ENCODE measurements at places on chromosomes 2 and 18.
A peak's percentile ranks its signal among the peaks of the same experiment; 100 is the strongest.

DNA sequence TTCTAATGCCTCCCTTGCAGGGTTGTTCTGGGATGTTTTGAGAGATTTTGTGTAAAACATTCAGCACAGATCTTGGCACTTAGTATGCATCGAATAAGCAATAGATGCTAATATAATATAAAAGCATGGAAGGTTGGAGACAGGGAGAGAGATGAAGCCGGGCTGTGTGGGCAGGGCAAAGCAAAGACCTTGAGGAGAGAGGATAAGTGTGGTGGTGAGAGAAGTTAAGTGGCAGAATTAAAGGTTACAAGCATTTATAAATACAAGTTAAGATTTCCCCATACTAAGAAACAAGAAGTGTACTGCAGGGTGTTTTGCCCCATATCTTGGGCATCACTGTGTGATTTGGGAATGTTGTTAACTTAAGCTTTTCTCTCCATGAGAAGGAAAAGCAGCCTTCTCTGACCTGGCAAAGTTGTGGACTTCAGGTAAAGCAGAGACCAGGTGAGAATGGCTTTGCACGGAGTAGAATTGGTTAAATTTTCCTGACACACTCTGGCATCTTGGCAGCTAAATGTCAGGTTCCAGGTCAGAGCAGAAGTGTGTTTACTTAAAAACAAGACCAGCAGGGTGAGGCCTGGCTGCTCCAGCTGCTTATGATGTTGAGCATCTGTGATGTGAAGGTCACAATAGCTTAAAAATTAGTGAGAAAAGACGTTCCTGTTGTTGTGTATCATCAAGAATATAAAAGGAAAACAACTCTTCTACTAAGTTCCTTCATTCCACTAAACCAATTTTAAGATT is 288.5 kb upstream of the HNMT start:
- DNase-seq: no peak

GRCh38 chr2:3212984-3213383 is 164.6 kb downstream of the EIPR1 start:
- no peak for DNase-seq

DNA sequence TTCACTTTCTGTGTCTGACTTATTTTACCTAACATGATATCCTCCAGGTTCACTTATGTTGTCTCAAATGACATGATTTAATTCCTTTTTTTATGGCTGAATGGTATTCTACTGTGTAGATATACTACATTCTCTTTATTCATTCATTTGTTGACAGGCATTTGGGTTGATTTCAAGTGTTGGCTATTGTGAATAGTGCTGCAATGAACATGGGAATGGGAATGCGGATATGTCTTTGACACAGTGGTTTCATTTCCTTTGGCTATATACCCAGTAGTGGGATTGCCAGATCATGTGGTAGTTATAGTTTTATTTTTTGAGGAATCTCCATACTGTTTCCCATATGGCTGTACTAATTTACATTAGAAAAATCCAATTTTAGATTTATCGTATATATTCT is 195.4 kb upstream of the KLHL14 start:
- no peak for DNase-seq

DNA sequence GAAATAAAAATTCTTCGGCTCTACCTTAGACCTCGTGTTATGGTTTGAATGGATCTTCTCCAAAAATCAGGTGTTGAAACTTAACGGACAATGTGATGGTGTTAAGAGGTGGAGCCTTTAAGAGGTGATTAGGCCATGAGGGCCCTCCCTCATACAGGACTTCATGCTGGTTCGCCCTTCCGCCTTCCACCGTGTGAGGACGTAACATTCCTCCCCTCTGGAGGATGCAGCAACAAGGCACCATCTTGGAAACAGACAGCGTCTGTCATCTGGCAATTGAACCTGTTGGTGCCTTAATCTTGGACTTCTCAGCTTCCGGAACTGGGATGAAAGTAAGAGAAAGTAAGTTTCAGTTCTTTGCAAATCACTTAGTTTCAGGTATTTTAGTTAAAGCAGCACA is 126.3 kb upstream of the SPRED2 start:
- no peak for DNase-seq

DNA sequence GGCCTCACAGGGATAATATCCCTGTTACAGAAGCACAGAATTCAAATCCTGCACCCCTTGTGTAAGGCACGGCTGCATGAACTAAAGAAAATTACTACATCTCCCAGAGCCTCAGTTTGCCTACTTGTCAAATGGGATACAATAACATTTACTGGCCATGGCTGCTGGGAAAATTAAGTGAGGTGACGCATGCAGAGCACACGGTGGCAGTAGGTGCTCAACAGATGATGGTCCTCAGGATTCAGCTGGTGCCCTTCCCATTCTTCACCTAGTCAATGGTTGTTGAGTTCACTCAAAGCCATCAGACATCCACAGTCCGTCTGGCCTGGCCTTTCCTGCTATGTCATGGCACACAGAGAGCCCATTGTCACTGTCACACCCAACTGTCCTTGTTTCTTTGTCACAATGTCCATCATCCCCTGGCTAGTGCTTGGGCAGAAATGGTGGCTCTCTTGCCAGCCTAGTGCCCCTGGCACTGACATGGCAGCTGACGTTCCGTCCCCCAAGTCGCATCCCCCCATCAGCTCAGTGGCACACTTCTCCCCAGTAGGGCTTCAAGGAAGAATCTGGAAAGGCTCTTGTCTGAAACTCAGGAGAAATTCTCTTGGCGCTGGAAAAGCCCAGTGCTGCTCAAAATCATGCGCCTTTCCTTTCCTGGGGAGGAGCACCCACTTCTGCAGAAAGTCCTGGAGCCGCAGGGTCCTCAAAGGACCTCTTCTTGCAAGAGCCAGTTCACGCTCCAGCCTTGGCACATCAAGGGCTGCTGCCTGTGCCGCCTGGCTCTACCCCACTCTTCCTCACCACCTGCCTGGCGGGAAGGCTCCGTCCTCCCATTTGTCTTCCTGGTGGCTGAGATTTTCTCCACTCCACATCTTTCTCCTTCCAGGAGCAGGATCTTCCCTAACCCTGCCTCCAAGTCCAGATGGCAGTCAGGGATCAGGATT is 55.9 kb upstream of the SLC66A3 start:
- DNase-seq: no peak

DNA sequence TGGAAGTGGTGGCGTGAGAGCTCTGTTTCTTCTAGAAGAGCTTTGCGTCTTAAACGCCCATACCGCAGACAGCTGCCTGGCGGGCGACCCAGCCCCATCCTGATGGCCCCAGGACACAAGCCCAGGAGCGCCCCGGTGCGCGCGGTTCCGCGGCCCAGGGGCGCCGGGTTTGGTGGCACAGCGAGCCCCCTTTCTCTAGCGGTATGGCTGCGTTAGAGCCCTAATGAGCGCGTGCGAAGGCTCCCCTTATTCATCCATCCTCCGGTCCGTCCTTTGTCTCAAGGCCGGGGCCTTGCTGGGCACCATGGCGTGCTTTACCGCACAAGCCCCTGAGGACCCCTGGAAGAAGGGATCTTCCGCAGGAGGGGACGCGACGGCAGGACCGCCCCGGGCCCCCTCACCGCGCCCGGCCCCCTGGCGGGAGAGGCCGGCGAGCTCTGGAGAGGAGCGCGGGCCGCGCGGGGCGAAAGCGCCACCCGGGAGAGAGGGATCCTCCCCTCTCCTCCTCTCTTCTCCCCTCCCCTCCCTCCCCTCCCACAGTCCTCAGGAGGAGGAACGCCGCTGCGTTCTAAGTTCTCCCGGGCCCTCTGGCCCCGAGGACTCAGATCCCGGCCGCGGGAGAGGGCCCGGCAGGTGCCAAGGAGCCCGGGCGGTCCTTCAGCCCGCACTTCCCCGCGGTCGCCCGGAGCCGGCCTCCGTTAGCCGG is 626 bp upstream of the SLC1A4 start:
- DNase-seq: peak; percentile 75

DNA sequence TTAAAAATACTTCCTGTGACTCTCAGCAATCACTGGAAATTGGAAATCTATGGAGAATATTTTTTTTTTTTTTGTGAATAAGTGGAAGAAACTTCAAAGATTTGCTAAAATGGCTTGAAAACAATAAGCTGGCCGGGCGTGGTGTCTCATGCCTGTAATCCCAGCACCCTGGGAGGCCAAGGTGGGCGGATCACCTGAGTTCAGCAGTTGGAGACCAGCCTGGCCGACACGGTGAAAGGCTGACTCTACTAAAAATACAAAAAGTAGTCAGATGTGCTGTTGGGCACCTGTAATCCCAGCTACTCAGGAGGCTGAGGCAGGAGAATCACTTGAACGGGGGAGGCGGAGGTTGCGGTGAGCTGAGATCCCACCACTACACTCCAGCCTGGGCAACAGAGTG is 155.5 kb upstream of the CAVIN2 start:
- no peak for DNase-seq

DNA sequence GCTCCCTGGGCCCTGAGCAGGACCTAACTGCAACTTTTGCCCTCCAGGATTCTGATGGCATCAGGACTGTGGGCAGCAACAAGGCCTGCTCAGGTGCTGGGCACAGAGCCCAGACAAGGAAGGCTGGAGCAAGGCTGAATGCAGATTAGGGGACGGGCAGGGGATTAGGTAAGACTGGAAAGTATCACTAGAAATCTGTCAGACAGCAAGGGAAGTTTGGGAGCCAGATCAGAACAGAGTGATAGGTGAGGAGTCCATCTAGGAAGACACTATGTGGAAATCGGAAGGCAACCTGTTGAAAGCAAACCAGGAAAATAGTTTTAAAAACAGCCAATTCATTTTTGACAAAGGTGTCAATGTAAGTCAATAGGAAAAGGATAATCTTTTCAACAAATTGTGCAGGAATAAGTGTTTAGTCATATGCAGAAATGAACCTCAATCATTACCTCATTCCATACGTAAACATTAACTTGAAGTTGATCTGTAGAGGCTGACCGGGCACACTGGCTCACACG is 56.4 kb upstream of the STPG4 start:
- DNase-seq: no peak

GRCh38 chr2:181621779-181622490 is 35.0 kb downstream of the CERKL start:
- no peak for DNase-seq

DNA sequence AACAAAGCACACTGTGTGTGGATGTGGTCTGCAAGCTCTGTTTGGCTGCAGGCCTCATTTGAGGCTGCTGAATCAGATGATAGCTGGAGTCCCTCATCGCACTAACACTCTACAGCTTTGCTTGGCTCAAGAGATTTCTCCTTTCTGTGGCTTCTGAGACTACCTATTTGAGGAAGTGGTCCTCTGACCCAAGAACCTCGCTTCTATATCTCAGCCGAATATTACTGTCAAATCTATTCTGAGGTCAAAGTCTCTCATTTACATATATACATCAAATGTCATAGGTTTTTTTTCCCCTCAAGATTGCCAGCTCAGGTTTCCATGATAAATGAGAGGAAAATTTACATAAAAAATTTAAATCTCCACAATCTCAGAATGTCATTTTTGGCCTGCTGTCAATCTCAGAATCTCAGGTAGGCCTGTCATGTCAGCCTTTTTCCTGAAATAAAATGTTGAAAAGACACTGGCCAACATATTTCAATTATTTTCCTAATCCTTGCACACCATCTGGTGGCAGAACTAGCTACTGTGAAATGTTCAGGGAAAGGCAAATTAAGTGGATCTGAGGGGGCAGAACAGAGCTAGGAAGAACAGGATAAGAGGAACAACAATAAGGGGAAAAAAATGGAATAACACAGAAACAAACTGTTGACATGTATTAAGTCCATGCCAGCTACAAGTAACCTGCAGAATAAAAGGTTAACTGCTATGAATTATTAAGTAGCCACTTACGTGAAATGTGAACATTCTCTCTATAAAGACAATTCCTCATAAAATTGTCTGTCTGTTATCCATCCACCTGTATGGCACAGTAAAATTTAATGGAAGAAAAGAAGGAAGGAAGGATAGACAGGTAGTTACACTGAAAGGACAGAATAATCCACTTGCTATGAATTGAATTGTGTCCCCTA is 39.3 kb downstream of the AP1S3 start:
- no peak for DNase-seq

DNA sequence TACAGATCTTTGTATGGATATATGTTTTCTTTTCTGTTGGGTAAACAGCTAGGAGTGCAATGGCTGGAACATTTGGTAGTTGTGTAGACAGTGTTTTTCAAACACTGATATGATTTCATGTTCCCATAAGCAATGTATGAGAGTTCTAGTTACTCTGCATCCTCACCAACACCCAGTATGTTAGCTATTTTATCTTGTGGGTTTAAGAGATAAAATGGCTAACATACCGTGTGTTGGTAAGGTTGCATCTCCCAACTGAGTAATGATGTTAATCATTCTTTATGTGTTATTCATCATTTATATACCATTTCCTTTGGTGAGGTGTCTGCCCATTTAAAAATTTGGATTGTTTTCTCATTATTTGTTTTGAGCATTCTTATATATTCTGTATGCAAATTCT is 65.7 kb downstream of the LYPD6B start:
- no peak for DNase-seq

- DNase-seq: no peak
Observed at GRCh38 chr2:122528061-122528460, 772.6 kb downstream of the TSN start.

DNA sequence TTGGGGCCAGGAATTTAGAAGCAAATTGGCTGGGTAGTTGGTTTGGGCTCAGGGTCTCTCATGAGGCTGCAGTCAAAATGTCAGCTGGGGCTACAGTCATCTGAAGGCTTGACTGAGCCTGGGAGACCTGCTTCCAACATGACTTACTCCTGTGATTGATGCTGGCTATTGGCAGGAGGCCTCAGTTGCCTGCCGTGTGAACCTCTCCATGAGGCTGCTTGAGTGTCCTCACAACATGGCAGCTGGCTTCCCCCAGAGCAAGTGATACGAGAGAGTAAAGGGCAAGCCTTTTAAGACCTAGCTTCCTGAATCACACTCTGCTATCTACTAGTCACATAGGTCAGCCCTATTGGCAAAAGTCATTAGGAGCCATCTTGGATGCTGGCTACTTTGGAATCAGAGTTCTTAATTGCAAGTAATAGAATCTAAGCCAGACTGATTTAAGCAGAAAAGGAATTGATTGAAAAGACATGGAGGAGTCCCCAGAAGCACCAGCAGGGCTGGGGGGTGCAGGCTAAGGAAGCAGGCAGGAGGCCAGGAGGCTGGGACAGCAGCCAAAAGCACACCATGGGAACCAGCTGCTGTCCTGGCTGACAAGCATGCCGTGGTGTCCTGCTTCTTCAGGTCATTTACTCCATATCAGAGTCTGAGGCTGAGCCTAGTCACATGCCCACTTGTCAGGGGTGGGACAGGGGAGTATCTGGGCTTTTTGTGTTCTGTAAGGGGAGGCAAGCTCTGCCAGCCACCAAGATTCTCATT is 7.8 kb upstream of the GIGYF2 start:
- DNase-seq: no peak

- DNase-seq: no peak
Observed at GRCh38 chr18:61736133-61736532, 156.7 kb downstream of the RNF152 start.

- no peak for DNase-seq
Observed at GRCh38 chr2:42928161-42928691, 135.8 kb upstream of the HAAO start.

DNA sequence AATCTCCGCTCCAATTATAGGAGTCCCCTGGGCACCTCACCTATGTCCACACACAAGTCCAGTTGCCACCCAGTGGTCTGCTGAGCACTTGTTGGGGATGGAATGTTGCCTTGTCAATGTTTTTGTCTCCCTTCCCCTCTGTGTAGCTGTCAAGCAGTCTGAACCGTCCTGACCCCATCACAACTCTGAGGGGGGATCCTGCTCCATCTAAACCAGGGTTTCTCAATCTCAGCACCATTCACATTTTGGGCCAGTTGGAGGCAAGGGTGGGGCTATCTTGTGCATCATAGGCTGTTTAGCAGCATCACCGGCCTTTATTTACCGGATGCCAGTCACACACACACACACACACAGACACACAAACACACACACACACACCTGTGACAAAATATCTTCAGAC is 53.0 kb downstream of the CYP26B1 start:
- DNase-seq: no peak

- DNase-seq: no peak
Observed at GRCh38 chr2:25592766-25593292, 80.5 kb downstream of the DTNB start.
